ENCODE measurements at places on chromosomes 12 and 14.

DNA sequence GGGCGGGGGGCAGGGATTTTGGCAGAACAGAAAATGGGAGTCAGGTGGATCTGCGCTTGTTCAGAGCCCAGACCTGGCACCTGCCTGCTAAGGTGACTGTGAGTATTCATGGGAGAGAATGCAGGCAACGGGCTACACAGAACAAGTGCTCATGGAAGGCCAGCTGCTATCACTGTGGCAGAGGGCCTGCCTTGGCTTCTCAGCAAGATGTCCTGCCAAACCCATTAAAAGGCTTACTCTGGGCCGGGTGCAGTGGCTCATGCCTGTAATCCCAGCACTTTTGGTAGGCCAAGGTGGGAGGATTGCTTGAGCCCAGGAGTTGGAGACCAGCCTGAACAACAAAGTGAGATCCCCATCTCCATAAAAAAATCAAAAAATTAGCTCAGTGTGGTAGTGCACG lies 21.0 kb downstream of the DIO3 start:
- no peak for DNase-seq

DNA sequence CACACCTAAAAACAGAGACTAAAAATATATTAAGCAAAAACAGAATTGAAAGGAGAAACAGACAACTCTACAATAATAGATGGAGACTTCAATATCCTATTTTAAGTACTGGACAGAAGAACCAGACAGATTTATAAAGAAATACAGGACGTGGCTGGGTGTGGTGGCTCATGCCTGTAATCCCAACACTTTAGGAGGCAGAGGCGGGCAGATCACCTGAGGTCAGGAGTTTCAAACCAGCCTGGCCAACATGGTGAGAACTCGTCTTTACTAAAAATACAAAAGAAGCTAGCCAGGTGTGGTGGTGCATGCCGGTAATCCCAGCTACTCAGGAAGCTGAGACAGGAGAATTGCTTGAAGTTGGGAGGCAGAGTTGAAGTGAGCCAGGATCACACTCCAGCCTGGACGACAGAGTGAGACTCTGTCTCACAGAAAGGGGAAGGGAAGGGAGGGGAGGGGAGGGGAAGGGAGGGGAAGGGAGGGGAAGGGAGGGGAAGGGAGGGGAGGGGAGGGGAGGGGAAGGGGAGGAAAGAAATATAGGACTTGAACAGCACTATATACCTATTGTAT lies 53.0 kb downstream of the CDK17 start:
- DNase-seq, result no peak

- DNase-seq, result peak; percentile 99
Observed at GRCh38 chr14:75273272-75274049, 5.2 kb upstream of the FOS start.

DNA sequence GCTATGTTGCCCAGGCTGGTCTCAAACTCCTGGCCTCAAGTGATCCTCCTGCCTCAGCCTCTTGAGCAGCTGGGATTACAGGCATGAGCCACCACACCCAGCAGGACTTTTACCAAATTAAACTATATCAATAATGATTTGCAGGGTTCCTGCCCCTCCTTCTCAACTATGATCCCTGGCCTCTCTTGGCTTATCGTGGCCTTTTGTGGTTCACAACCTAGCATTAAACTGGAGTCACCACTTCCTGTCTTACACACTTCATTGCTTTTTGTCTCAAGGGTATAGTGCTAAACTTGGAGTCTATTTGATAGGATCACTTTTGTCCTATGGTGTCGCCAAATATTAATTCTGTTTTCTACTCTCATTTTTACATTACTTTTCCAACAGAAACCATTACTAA lies 64.5 kb downstream of the SEC23A start:
- DNase-seq, result no peak

DNA sequence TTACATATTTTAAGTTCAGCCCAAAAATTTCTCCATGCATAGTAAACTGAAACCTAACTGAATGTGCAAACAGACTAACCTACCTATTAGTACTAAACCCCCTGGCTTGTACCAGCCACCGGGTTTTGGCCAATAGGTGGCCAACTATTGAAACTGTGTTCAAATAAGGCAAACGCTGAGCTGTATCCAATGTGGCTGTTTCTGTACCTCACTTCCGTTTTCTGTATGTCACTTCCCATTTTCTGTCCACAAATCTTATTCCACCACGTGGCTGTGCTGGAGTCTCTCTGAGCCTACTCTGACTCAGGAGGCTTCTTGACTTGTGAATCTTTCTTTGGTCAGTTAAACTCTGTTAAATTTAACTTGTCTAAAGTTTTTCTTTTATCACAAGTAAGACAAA lies 6.0 kb upstream of the FBXO34 start:
- DNase-seq, result no peak

DNA sequence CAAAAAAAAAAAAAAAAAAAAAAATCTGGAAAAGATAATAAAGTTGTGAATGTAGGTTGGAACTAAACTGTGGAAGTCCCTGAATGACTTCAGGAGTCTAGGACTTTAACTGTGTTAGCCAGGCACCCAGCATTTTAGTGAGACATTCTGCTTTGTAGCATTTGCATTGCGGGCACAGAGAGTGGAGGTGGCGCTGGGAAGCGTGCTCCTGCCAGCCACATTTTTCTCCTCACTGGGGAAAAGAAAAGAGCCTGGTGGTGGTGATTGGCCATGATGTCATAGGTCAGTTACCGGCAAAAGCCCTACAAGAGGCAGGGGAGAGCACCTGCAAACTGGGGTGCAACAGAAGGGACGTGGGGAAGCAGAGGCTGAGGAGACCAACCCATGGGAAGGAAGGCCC lies 9.7 kb upstream of the GAPDH start:
- no peak for DNase-seq

DNA sequence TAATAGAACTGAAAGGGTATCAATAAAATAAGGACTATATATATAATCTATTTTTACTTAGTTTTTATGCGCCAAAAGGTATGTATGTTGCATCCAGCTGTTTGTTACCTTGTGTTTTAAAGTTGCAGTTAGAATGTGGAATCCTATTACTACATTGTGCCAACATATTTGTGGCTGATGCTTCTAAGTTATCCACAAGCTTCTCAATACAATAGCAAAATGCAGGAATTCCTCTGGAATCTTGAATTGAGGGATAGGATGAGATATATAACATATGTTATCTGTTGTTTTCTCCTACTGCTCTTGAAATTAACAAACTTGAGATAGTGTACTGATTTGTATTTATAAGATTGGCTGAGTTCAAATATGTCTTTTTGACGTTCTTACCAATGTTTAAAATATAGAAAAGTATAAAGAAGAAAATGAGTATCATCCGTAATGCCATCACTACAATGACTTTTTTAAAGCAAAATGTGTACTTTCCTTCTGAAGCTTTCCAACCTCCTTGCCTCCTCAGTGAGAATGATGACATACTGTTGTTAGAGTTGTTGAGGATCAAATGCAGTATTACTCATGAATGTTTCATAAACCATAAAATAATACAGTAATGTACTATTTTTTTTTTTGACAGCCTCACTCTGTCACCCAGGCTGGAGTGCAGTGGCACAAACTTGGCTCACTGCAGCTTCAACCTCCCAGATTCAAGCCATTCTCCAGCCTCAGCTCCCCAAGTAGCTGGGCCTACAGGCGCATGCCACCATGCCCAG lies 6.6 kb downstream of the RAP1B start:
- DNase-seq, result no peak

DNA sequence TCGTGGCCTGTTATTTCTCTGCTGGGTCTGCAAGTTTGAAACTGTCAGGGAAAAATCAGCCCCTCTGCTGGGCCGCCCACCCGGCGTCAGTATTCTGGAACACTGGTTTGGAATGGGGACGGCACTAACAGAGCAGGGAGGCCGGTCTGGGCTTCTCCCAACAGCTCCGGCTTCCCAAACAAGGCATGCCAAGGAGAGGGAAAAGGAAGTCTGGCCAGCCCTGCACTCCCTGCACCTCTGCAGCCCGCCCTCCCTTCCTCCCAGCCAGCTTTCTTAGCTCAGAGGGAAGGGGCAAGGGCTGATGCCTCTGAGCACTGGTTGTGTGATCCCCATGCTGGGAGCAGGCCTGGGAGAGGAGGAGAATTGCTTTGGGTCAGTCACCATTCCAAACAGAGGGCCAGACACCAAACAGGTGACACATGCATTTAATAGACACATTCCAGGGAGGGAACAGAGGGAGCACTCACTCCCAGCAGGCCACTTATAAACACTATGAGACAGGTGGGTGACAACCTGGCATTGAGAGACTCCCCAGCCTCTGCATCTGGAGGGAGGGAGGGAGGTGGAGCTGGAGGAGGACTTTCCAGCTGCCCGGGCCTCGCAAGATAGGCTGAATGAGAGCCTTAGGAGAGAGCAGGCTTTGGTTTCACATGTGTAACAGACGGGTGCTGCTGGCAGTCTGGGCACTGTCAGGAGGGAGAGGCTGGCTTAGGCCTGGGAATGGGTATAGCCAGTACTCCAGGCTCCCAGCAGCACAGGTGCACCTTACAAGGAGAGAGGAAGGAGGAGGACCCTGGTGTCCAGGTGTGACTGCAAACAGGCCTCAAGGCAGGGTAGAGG lies 10.3 kb downstream of the KRT75 start:
- no peak for DNase-seq

GRCh38 chr14:80636071-80636470 lies 305.5 kb downstream of the CEP128 start:
- no peak for DNase-seq

- DNase-seq, result no peak
Observed at GRCh38 chr12:64587447-64587846, 22.8 kb upstream of the RASSF3 start.

DNA sequence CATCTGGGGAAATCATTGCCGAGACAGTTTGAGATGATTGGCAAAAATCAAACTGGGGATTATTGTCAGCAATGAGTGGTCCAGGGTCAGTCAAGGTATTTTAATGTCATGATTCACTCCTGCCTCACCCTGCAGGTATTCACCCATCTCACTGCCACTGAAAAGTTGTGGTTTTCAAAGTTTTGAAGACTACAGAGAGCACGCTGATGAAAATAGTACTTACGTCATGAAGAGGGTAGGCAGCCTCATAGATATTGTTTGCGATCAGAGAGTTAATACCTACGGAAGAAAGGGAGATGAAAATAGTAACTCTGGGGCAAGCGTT lies 138.0 kb downstream of the ANO2 start:
- no peak for DNase-seq

DNA sequence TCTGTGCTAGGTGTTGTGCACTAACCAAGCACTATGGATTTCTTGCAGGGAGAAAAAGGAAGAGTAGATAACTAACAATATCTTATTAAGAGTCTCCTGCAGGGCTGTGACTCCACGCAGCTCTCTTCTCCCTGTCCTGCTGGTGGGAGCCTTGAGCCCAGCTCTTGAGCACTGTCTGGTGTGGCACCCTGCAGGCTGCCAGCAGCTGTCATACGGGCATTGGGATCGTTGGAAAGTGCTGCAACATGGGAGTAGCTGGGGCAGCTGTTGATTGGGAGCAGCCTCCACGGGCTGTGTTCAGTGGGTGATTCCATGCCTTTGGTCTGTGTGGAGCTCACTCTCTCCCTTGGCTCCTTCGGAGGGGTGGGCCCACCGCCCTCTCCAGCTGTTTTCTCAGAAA lies 125.3 kb downstream of the FBXL14 start:
- DNase-seq, result no peak

GRCh38 chr12:100967189-100967588 lies 172.6 kb downstream of the ANO4 start:
- peak; percentile 16 for DNase-seq

DNA sequence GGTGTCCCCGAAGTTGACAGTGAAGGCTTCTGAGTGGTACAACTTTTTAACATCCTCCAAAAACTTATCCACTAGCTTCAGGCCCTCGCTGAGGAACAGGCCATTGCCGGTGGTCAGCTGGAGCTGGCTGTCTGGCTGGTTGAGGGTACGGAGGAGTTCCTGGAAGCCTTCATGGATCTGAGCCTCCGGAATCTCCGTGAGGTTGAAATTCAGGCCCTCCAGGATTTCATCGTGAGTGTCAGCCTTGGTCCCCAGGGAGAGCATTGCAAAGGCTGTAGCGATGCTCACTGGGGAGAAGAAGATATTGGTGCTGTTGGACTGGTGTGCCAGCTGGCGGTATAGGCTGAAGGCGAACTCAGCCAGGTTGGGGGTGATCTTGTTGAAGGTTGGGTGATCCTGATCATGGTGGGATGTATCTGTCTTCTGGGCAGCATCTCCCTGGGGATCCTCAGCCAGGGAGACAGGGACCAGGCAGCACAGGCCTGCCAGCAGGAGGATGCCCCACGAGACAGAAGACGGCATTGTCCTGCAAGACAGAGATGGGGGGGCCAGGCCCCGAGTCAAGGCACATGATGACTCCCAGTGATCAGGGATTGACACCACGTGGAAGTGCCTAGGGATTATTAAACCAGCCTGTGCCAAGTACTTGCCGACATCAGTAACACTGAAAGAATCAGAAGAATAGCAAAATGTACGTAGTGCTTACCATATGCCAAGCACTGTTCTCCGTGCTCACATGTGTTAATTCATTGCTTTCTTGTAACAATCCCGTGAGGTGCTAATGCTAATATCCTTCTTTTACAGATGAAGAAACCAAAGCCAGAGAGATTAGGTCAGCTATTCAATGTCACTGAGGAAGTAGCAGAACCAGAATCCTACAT lies 5.4 kb downstream of the SERPINA1 start:
- DNase-seq, result no peak

- DNase-seq, result no peak
Observed at GRCh38 chr14:73713206-73713802, 880 bp downstream of the PNMA1 start.

DNA sequence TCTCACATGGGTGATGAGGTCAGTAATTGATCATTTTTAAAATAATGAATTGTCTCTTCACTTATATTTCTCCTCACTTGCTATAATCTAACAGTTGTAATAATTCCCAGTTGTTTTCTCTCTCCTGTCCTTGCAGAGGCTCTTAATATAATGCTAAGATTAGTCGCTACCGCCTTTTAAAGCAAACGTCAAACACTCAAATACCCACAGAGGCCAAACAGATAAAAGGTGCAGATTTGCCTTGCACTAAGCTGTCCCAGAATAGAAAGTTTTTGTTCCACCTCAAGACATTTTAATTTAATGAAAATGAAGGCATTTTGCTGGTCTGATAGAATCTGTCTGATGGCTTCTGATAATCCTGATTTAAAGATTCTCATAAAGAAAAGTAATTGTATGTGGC lies 159.0 kb downstream of the KICS2 start:
- DNase-seq, result no peak

- DNase-seq, result no peak
Observed at GRCh38 chr12:128606051-128606450, 217.7 kb downstream of the SLC15A4 start.

- DNase-seq, result peak; percentile 42
Observed at GRCh38 chr14:89221109-89221810, 195.8 kb downstream of the FOXN3 start.
